ENCODE measurements at places on chromosomes 4 and X. TPM values are rescaled to one million over a fixed set of nuclear protein-coding genes. Genes with fewer than 3 reads are reported as not detected.

GRCh38 chr4:88758264-88758663 is 60.6 kb upstream of the NAP1L5 start:
- H3K36me3 ChIP-seq = no peaks in the 10 kb centered on the region
- no peak for DNase-seq
- H3K4me1 ChIP-seq = no peaks in the 10 kb centered on the region
- H3K27me3 ChIP-seq = no peaks in the 10 kb centered on the region

- no peak for DNase-seq
- H3K27ac ChIP-seq = no peak overlapping the region
- no peaks in the 10 kb centered on the region for H3K36me3 ChIP-seq
- no peaks in the 10 kb centered on the region for H3K4me1 ChIP-seq
- H3K4me3 ChIP-seq = no peak overlapping the region
- peaks cover 14% of the 10 kb centered on the region for H3K27me3 ChIP-seq
These were observed 57.5 kb downstream of the MTM1 start for GRCh38 chrX:150625875-150626274.

DNA sequence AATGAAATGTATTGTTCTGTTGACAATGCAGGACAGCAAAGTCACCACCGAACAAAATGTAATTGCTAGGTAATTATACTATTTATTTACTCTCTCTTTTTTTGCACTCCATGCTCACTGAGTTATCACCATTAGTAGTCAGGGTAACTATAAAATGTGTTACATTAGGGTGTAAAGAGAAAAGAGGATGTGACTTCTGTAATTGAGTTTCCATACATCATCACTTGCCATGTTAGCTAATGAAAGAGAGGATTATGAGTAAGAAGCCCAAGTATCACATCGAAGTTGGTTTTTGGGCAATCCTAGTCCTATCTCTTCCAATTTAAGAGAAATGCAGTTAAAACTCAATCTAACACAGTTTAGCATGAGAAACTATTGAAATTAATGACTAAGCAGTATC is 7.6 kb downstream of the ZXDA start:
- DNase-seq = no peak
- peaks cover 10% of the 10 kb centered on the region for H3K27me3 ChIP-seq
- H3K4me3 ChIP-seq = no peak overlapping the region
- H3K36me3 ChIP-seq = no peaks in the 10 kb centered on the region

GRCh38 chr4:42296196-42296595 is 101.1 kb upstream of the SHISA3 start:
- DNase-seq = no peak
- no peak overlapping the region for H3K4me3 ChIP-seq
- H3K36me3 ChIP-seq = no peaks in the 10 kb centered on the region
- no peak overlapping the region for H3K27ac ChIP-seq
- no peaks in the 10 kb centered on the region for H3K4me1 ChIP-seq

DNA sequence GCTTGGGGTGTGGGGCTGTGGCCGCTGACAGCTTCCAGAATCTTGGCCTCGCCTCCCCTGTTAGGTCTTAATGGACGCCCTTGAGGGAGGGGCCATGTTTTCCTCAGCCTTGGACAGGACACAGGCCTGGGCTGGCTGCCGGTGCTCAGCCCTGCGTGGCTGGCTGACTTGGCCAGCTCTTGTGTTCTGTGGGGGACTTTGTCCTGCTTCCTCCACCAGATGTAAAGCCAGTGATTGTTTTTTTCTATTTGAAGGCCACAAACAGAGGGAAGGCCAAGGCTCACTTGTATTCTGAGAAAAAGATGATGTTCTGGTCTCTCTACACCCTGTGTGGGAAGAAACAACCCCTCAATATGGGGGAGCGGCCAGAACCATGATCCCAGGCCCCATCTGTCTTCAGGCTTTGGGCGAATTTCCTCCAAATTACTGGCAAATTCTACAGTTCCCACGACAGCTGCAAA is 71.3 kb downstream of the HTRA3 start:
- no peak overlapping the region for H3K4me3 ChIP-seq
- peak overlapping the region; percentile 64 for H3K27ac ChIP-seq
- no peaks in the 10 kb centered on the region for H3K27me3 ChIP-seq
- H3K4me1 ChIP-seq = no peaks in the 10 kb centered on the region

DNA sequence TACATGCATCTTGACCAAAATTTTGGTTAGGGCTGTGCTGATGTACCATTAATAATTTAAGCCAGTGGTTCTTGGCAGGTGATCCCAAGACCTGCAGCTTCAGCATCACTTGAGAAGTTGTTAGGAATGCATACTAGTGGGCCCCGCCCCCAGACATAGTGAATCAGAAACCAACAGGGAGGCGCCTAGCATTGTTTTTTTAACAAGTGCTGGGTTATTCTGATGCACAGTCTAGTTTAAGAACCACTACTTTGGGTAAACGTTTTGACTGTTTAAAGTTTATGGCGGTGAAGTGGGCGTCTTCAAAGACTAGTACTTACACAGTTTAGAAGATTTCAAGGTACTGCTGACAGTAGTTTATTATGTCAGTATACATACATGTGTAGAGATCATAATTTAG is 23.6 kb downstream of the FAM199X start:
- no peaks in the 10 kb centered on the region for H3K36me3 ChIP-seq
- no peaks in the 10 kb centered on the region for H3K4me1 ChIP-seq
- H3K27me3 ChIP-seq = peaks cover 8% of the 10 kb centered on the region
- no peak for DNase-seq

- no peak overlapping the region for H3K4me3 ChIP-seq
- no peaks in the 10 kb centered on the region for H3K4me1 ChIP-seq
- H3K27ac ChIP-seq = no peak overlapping the region
- no peaks in the 10 kb centered on the region for H3K36me3 ChIP-seq
- no peaks in the 10 kb centered on the region for H3K27me3 ChIP-seq
These were observed 73.0 kb upstream of the NFKB1 start for GRCh38 chr4:102428122-102428521.

- H3K4me3 ChIP-seq = no peak overlapping the region
- no peak overlapping the region for H3K27ac ChIP-seq
- no peak for DNase-seq
- no peaks in the 10 kb centered on the region for H3K36me3 ChIP-seq
These were observed 32.1 kb downstream of the UBE2K start for GRCh38 chr4:39730072-39730471.

- H3K36me3 ChIP-seq = no peaks in the 10 kb centered on the region
- H3K27me3 ChIP-seq = no peaks in the 10 kb centered on the region
- H3K4me3 ChIP-seq = no peak overlapping the region
- H3K27ac ChIP-seq = no peak overlapping the region
These were observed 115.5 kb downstream of the JADE1 start for GRCh38 chr4:128924951-128925350.

DNA sequence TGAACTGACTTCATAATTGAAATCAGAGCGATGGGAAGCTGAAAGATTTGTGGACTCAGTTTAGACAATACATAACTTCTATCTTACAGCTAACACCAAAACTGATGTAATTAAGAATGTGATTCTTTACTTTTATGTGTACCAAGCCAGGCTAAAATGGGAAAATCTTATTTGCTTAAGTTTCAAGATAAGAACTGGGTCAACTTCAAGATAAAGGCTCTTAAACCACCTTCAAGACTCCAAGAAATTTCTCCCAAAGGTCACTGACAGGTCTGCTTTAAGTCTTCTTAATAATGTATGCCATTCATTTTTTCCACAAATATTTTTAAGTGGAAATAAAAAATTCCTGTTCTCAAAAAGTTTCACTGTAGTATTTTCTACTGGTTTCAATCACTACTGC is 55.5 kb downstream of the DDX60 start:
- no peak overlapping the region for H3K4me3 ChIP-seq
- peaks cover 7% of the 10 kb centered on the region for H3K36me3 ChIP-seq
- H3K4me1 ChIP-seq = no peaks in the 10 kb centered on the region
- no peak overlapping the region for H3K27ac ChIP-seq

GRCh38 chrX:47587906-47588735 is 5.9 kb downstream of the TIMP1 start:
- H3K4me3 ChIP-seq = no peak overlapping the region
- H3K27me3 ChIP-seq = peaks cover 27% of the 10 kb centered on the region
- no peak overlapping the region for H3K27ac ChIP-seq
- H3K4me1 ChIP-seq = no peaks in the 10 kb centered on the region

DNA sequence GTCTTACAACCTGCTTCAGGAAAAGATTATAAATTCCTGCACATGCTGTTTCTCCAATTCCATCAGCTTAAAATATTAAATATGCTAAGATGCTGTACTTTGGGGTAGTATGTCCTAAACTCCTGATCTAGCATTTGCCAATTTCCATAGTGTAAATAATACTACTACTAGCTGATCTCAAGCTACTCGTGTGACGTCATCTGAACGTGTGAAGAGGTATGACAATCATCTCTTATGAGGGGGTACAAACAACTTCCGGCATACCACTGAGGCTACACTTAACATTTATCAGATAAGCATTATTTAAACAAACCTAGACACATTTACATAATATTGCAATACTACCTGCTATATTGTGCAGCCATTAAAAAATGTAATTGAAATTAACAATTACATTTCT is 52.4 kb upstream of the APELA start:
- H3K4me1 ChIP-seq = no peaks in the 10 kb centered on the region
- no peaks in the 10 kb centered on the region for H3K27me3 ChIP-seq
- no peaks in the 10 kb centered on the region for H3K36me3 ChIP-seq

HHIP gene
- total RNA-seq = 1.0 TPM

- no peak for DNase-seq
- no peak overlapping the region for H3K4me3 ChIP-seq
- no peaks in the 10 kb centered on the region for H3K36me3 ChIP-seq
- H3K27me3 ChIP-seq = no peaks in the 10 kb centered on the region
- no peaks in the 10 kb centered on the region for H3K4me1 ChIP-seq
These were observed 636.3 kb upstream of the HTR2C start for GRCh38 chrX:113947548-113947947.

PABPC1L2A gene
- not detected for total RNA-seq

RADX gene
- 3.8 TPM for total RNA-seq

DNA sequence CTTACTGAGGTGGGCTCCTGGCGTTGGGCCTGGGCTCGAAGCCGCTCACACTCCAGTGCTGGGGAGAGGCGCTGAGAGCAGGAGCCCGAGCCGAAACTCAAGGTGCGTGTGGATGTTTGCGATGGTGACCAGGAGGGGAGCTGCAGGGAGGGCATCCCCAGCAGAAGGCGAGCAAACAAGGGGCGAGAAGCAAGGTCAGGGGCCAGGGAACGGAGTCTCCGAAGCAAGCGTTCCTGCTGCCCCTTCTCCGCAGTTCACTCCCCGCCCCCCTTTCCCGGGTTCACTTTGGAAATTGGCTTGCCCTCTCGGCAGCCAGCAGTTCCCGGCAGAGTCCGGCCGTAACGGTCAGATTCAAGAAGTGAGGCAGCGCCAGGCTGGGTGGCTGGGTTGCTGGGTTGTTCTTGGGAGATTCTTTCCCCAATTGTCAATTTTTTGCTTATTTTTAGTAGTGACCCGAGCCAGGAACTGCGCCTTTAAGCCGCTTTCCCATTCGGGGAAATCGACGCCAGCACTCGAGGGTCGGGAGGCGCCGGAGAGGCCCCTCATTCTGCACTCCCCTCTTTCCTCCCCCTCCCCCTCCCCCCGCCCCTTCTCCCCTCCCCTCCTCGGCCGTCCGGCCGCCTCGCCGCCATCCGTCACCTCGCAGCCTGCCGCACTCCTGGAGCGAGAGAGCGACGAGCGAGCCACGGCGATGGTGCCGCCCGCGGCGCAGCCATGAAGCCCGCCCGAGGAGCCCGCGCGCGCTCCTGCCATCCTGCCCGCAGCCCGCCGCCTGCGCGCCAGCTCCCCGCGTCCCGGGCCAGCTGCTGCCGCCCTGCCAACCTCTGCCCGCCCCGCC is at the start of gene FRMPD3:
FRMPD3 (plus strand) TSS at position 655 of the 838 bp plus-strand sequence. CDS start 76,937 bp downstream, outside the sequence.
- H3K27me3 ChIP-seq = peaks cover 91% of the 10 kb centered on the region
- no peaks in the 10 kb centered on the region for H3K4me1 ChIP-seq
- H3K36me3 ChIP-seq = no peaks in the 10 kb centered on the region
- no peak for DNase-seq
- peak within 1 kb of the TSS; percentile 66 for H3K4me3 ChIP-seq
